ENCODE measurements at places on chromosomes 3 and 15.

- DNase-seq, result no peak
Observed at GRCh38 chr3:146446026-146446425, 23.3 kb downstream of the PLSCR2 start.

DNA sequence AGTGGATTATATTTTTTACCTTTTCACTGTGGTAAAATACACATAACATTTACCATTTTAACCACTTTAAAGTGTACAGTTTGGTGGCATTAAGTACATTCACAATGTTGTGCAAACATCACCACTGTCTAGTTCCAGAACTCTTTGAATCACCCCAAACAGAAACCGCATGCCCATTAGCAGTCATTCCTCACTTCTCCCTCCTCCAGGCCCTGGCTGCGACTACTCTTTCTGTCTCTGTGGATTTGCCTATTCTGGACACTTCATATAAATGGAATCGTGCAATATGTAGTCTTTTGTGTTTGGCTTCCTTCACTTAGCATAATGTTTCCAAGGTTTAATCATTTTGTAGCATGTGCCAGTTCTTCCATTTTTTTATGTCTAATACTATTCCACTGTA lies 409.8 kb downstream of the NTRK3 start:
- DNase-seq, result no peak

DNA sequence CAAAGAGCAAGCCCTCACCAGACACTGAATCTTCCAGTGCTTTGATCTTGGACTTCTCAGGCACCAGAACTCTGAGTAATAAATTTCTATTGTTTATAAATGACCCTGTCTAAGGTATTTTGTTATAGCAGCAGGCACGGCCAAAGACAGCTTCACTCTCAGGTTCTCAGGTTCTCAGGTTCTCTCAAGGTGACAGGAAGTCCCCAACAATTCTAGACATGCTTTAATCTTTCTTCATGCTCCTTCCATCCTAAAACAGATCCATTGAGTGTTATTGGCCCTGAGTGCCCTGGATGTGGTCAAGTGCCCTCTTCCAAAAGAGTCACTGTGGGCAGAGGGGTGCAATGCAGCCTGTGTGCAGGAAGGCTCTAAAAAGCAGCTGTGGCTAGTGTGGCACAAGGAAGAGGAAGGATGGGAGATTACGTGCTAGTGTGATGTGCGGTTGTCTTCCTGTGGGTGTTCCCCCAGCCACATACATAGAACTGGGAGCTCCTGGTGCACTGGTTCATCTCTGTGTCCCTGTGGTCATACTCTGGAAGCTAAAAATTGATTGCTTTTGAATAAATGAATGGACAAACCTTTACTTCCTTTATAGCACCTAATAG lies 11.0 kb upstream of the RAB7A start:
- no peak for DNase-seq

DNA sequence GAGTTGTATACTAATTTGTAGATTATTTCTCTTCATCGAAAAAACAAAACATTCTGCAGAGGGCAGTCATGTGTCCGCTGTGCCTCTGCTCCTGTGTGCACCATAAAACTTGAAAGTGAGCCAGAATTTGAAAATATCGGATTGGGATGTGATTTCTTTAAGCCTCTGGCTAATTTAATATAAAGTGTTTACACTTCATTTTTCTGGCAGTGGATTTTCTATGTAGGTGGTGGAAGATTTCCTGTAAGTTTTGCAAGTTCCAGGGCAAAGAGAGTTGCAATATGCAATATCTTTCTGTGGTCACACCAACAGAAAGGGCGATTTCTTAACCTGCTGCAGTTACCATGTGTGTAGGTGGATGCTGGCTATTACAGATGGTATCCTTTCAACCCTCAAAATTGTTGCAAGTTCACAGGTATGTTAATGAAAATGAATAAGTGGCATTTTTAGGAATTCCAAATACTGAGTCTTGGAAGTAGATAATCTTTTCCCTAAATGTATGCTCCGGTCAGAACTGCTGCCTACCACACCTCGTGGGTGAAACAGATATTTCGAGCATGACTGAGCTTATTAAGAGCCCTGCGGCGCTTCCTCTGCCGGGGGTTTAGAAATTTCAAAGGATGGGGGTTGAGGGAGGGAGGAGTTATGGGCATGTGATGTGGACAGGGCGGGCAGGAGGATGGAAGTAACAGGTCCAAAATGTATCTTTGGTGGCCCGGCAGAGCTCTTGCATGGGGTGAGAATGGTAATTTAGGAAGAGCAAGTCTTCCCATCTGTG lies 134.0 kb downstream of the PGPEP1L start:
- peak; percentile 53 for DNase-seq

DNA sequence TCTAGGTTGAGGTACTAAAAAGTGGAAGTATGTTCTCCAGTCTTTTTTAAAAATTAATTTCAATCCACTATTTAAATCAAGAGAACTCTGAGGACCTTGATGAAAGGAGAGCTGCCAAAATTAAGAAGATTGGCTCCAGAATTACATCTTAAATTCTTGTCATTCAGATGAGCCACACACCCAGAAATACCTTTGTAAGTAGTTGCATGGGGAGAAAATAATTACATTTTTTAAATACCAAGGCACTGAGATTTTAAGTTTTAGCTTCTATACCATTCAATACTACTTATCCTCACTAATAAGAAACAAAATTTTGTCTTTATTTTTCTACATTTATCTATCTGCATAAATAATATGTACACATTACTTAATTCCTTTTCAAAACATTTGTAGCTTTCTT lies 1132.8 kb downstream of the OTOL1 start:
- no peak for DNase-seq

GRCh38 chr3:71784914-71785531 lies at the start of gene PROK2:
TSS of gene PROK2 (minus strand) at chr3:71785148. CDS start at chr3:71785052, 96 bp downstream.
- no peak for DNase-seq
